ENCODE measurements at places on chromosomes 12 and 14.

DNA sequence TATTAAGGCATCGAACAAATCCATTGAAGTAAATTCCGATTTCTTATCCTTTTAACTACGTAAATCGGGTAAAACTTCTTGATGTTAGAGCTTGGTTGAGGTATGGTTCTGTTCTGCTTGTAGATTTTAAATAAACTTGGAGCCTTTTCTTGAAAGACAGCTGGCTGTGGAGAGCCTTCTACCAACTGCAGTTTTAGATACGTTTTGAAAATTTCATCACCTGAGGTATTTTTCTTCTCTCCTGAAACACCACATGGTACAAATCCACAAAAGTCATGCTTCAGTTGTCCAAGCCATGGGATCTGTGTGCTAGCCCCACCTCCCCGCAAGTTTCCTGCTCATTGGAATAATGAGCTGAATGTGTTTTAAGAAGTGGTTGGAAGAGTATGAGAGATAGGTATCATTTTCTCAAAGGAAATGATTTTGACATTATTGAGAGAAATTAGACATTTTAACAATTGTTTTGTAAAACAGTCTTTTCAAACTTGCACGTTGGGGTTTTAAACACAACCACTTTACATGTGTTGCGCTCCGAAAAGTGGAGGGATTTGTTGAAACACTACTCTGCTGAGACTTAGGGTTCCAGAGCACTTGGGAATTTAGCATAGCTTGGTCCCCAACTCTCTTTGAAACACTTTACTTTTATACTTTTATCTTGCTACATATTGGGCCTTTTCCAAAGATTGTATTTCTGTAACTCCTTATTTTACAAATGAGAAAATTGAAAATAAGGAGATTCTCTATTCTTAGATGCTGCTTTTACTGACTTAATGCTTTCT lies 1.4 kb downstream of the PPM1A start:
- no peak for DNase-seq

GRCh38 chr12:49563951-49564685 lies 3.8 kb downstream of the MCRS1 start:
- no peak for DNase-seq

- no peak for DNase-seq
Observed at GRCh38 chr12:115828168-115828567, 449.3 kb downstream of the MED13L start.

- DNase-seq = no peak
Observed at GRCh38 chr14:22164616-22165015, 424.4 kb downstream of the DAD1 start.

GRCh38 chr12:50621399-50622300 lies 116.9 kb downstream of the DIP2B start:
- no peak for DNase-seq

- no peak for DNase-seq
Observed at GRCh38 chr12:123102781-123103503, 47.9 kb downstream of the PITPNM2 start.

DNA sequence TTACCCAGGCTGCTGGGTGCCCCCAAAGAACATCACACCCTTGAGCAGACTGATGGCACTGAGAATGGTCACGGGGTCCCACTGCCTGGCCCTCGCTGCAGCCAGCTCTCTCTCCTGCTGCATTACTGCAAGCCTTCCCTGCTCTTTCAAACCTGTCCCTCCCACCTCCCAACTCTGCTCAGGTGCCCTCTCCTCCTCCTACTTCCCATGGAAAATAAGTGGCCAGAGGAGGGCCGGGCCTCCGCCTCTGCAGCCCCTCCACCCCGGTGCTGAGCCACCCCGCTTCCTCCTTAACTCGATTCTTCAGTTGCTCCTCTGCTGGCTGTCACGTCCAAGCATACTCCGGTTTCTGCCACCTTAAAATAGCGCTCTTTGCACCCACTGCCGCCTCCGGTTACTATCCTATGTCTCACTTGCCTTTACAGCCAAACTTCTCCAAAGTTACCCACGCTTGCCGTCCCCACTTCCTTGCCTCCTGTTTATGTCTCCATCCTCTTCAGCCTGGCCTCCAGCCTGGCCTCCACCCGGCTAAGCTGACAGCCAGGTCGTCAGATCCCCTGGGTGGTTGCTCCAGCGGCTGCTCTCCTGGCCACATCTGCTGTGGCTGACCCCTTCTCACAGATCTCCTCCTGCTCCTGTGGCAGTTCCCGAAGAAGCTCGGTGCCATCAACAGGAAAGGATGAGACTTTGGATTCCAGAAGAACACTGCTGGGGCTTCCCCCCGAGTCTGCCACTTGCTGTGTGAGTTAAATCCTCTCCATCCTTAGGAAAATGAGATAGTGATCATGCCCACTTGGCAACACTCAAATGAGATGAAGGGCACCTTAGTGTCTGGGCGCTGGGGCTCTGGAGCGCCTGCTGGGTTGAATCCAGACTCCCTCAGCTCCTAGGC lies 7.7 kb downstream of the SMIM41 start:
- DNase-seq = no peak

DNA sequence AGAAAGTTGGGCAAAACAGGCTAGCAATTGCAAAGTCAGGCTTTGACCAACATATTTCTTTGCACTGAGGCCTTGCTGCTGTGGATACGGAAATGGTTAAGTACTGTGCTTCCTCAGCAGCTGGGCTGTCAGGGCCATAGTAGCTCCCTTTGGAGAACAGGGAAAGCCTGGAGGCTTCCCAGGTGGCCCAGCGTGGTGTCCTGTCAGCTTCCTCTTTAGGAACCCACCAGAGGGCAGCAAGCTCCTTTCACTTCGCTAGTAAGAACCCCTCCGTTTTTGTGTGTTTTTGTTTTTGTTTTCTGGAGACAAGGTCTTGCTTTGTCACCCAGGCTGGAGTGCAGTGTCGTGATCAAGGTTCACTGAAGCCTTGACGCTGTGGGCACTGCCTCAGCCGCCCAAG lies 1.7 kb upstream of the CFAP251 start:
- no peak for DNase-seq

- peak; percentile 15 for DNase-seq
Observed at GRCh38 chr12:10722905-10723746, at the start of gene YBX3. Gene YBX3, minus strand, starts transcription at chr12:10723323. Its CDS starts 212 bp downstream, at chr12:10723111.

- DNase-seq = peak; percentile 37
Observed at GRCh38 chr12:93980711-93981110, 167.7 kb upstream of the PLXNC1 start.

- no peak for DNase-seq
Observed at GRCh38 chr14:44768935-44769334, 192.8 kb downstream of the KLHL28 start.

DNA sequence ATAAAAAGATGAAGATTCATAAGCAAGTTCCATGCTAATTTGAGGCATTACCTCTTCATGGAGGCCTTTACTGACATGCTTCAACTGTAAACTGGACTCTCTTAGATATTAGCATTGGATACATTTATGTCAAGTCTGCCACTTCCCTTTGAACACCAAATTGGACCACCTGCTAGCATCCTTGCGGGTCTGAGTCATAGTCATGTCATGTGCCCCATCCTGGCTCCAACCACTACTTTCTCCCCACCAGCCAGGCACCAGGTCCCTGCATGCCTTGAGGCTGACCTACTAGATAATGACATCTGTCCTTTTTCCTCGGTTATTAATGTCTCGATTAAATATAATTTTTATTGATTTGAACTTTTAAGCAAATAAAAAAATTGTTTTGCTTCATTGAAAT lies 32.9 kb upstream of the EEA1 start:
- DNase-seq = no peak

GRCh38 chr14:94054401-94054800 lies 26.6 kb downstream of the DDX24 start:
- DNase-seq = no peak

GRCh38 chr14:89348722-89349121 lies 68.3 kb downstream of the FOXN3 start:
- no peak for DNase-seq
